ENCODE measurements at places on chromosomes 12 and 14. TPM values are rescaled to one million over a fixed set of nuclear protein-coding genes. Genes with fewer than 3 reads are reported as not detected.
A peak's percentile ranks its signal among the peaks of the same experiment; 100 is the strongest.

- no peak for DNase-seq
Observed at GRCh38 chr12:76445462-76445861, 97.2 kb upstream of the BBS10 start.

GRCh38 chr14:60250257-60251035 lies 1.4 kb downstream of the PPM1A start:
- DNase-seq = no peak

Gene TMEM52B
- 2.3 TPM for total RNA-seq

Gene RTL1
- total RNA-seq = not detected

GRCh38 chr12:48750769-48751356 lies 34.4 kb upstream of the CCNT1 start:
- DNase-seq = no peak

DNA sequence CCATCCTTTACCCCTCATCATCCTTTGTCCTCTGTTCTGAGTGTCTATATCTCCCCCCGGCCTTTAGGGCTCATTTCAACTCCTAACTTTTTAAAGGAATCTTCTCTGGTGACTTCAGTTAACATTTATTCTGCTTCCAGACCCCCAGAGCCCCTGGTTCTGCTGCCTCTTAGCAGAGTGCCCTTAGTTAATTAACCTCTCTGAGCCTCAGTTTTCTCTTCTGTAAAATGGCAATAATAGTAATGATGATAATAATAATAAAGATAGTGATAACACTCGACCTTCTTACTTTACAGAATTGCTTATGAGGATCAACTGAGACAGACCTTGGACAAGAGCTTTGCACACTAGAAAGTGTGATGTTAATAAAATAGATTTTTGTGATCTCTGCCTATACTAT lies 6.4 kb upstream of the C12orf43 start:
- DNase-seq = no peak

- no peak for DNase-seq
Observed at GRCh38 chr12:28294300-28294699, 104.0 kb downstream of the CCDC91 start.

Gene CLEC4D
- 1.1 TPM for total RNA-seq

Gene ERC1
- 54.3 TPM for total RNA-seq

Gene DIO2
- 1.0 TPM for total RNA-seq

Gene FOXA1
- total RNA-seq = 20.6 TPM

- no peak for DNase-seq
Observed at GRCh38 chr14:60790850-60791249, 56.3 kb downstream of the MNAT1 start.

- peak; percentile 66 for DNase-seq
Observed at GRCh38 chr12:4164559-4165558, 108.7 kb upstream of the CCND2 start.

GRCh38 chr12:132083614-132083940 lies 60.5 kb downstream of the DDX51 start:
- DNase-seq = no peak

Gene RFX4
- not detected for total RNA-seq

DNA sequence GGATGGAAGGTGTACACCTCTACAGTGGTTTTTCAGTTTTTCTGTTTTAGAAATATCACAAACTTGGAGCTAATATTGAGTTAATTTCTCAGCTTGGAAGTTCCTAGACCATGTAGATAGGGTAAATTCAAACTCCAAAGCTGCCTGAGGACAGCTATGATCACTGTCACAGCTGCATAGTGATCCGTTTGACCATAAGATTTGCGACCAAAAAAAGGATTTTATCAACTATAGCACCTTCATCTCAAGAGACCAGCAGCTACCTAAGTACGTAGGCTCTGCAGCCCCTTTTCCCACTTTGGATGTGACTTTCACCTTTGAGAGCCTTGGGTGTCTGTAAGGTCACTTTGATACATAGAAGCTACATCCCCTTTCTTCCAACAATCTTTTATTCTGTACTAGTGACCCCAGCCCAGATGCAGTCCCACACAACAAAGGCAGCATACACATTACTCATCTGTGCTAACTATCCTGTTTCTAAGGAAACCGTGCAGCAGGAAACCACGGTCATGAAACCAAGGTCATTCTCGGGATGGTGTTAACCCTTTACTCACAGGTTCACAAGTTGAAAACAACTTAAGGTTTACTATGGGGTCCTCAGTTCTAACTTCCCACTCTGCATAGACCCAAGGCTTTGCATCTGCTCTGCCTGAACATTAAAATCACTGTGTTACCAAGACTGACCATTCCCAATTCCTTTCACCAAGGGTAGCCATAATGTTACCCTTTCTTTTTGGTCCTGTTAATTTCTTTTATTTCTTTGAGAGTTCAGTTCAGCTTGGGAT lies 75.4 kb downstream of the IFT81 start:
- DNase-seq = no peak

- DNase-seq = no peak
Observed at GRCh38 chr12:107404981-107405380, 280.6 kb upstream of the PWP1 start.

Gene GSG1
- not detected for total RNA-seq

Gene SLC8B1
- 42.8 TPM for total RNA-seq

GRCh38 chr12:111462210-111462769 lies 56.6 kb downstream of the SH2B3 start:
- no peak for DNase-seq

- DNase-seq = peak; percentile 72
Observed at GRCh38 chr14:67490196-67490595, 1.7 kb upstream of the TMEM229B start.

GRCh38 chr14:104604458-104605449 lies at the start of gene TMEM179:
Gene TMEM179, minus strand, starts transcription at chr14:104604772. Its CDS starts 31 bp downstream, at chr14:104604741.
- no peak for DNase-seq

DNA sequence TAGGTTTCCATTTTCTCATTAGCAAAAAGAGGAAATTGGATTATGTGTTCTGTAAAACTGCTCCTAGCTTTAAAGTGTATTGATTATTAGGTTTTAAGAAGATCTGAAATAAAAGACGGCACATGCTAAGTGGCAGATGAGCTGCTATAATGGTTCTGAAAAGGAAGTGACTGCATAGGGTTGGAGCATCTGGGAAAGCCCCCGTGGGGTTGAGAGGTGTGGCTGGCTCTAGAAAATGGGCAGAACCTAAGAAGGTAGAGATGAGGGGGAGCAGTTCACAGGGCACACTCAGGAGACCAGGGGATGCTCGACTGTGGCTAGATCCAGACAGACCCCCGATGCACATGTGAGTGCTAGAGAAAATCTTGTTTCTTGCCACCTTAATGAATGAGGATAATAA lies 1.9 kb downstream of the IFNG-AS1 start:
- no peak for DNase-seq

Gene ZFHX2
- total RNA-seq = 2.3 TPM

GRCh38 chr14:72129291-72129690 lies 197.1 kb downstream of the RGS6 start:
- DNase-seq = no peak

DNA sequence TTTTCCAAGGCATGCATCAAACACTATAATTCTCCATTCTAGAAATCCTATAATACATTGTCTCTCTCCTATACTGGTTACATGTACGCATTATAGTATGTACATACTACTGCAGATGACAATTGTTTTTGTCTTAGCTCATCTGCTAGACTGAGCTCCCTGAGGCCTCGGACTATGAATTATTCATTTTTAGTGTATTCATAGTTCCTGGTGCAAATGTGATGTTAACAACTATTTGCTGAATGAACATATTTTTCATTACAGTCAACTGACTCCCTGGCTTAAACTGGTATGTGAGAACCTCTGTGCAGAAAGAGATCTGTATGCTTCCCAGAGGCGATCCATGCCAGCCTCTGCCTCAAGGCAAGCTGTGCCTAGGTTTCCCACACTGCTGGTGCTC lies 91.8 kb upstream of the PARP11 start:
- DNase-seq = no peak

Gene TMEM121
- total RNA-seq = 1.5 TPM
